ENCODE measurements at places on chromosomes 7 and 10.

GRCh38 chr10:131920693-131921092 is 19.9 kb downstream of the PPP2R2D start:
- DNase-seq: no peak

DNA sequence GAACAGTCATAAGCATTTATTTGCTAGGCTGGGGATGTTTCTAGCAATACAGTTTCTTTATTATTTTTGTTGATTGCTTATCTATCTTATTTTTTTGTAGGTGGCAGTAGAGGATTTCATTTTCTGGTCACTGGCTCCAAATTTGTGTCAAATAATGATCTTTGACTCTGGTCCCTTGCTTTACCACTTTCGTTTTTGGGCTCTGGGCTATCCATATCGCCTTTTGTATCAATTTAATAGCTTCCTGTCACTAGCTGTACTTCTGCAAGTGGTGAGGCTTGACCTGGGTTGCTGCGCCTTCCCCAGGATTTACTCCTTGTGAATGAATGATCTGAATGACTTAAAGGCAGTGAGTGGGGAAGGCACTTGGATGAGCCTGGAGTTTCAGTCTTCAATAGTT is 48.4 kb downstream of the MDFIC start:
- DNase-seq: no peak

DNA sequence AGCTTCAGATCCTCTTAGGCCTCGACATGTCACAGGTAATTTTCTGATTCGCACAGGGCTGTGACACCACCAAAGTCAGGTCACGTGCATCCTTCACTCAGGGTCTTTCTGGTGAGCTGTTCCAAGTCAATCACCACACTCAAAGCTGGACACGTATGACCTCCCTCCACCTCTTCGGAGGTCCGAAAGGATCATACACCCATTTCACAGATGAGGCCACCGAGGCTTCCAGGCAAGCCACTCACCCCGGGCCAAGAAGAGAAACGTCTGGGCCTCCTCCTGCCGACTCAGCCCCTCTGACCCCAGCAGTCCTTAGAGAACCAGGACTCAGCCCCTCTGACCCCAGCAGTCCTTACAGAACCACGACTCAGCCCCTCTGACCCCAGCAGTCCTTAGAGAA is 74.6 kb downstream of the FOXL3 start:
- DNase-seq: no peak

- no peak for DNase-seq
These were observed 59.8 kb downstream of the BTAF1 start for GRCh38 chr10:91983416-91983815.

GRCh38 chr10:75396631-75397495 is 4.7 kb downstream of the ZNF503 start:
- no peak for DNase-seq

- DNase-seq: no peak
These were observed 985.6 kb upstream of the LRRN3 start for GRCh38 chr7:110105307-110105706.

DNA sequence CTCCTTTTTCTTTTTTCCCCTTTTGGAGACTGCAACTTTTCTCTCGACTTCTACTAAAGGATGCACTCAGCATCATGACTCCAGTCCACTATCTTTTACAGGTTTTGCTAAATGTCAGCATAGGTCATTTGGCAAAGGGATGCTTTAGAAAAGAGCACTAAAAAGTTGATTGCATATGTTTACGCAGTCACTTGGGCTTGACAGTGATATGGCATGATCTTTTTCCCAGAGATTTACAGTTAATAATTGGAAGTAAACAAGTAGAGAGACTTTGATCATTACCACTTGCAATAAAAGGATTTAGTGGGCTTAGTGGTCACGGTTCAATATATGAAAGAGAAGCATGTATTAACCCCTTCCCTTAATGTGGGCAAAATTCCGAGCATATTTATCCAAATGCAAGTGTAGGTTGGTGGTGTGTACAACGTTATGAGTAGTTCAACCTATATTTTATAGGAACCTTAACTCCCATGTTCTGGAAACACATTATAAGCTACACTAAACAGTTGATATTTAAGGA is 1.8 kb downstream of the BMI1 start:
- no peak for DNase-seq

- DNase-seq: no peak
These were observed 23.6 kb upstream of the BMPR1A start for GRCh38 chr10:86732771-86733170.

DNA sequence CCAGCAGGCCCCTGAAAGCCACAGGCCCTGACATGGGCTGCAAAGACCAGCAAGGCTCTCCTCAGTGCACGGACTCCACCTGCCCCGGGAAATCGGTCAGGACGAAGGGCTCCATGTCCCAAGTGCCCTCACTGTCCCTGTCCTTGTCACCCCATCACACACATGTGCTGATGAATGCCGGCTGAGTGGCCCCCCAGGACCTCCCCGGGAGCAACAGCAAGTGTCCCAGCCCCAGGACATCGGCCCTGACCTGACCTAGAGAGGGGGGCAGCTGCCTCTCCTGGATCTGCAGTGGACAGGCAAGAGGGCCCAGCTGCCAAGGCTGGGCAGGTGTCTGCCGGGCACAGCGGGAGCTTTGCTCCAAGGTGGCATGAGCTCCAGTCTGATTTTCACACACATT is 49.8 kb downstream of the STK32C start:
- no peak for DNase-seq

DNA sequence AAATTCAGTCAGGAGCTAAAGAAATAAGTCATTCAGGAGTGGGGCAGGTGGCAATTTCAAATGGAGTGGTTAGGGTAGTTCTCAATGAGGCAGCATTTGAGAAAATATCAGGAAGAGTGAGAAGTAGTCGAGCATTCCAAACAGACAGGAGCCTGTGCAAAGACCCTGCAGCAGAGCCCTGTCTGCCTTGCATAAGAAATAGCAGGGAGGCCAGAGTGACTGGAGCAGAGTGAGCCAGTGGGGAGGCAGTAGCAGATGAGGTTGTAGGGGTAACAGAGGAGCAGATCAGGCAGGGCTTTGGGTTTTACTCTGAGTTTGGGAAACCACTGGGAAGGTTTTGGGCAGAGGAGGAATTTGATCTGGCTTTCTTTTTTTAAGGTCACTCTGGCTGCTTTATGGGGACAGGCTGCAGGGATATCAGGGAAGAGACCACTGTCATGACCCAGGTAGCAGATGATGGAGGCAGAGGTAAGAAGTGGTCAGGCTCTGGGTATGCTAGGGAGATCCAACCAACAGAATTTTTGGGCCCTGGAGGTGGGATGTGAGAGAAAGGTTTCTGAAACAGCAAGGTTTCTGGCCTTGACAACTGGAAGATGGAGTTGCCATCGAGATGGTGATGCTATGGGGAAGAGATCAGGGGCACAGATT is 1.3 kb upstream of the BLVRA start:
- DNase-seq: no peak

- DNase-seq: no peak
These were observed 479 bp upstream of the SEMA4G start for GRCh38 chr10:100968863-100969186.

DNA sequence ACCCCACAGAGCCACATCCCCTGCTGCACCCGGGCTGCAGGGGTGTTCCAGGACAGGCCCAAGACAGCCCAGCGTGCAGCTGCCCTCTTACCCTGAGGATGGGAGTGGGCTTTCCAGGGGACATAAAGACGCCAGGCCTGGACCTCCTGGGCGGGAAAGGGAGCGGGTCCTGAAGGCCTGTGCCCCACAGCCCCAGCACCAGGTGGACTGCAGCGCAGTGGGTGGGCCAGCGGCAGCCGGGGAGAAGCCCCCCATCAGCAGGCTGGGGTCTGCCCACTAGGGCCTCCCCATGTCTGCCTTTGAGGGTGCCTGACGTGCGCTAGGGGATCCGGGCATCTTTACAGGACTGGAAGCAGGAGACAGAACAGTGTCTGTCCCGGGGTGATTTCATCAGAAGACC is 22.6 kb upstream of the ZNF735 start:
- DNase-seq: no peak

DNA sequence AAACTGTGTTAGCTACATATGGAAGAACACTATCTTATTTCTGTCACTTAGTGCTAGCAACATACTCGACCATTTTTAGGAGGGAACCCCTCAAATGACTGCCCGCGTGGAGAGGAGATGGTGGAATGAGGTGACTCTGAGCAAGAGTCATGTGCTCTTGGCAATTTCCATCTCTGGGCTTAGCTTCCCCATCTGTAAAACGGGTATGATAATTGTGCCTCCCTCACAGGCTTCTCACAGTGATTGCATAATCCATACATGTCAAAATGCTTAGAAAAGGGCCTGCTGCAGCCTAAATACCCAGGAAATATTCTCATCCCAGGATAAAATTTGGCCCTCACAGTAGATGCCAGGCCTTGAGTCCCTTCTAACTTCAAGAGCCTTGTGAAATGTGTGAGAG is 86.6 kb downstream of the WDFY4 start:
- no peak for DNase-seq

- DNase-seq: peak; percentile 97
These were observed 9.3 kb downstream of the NOD1 start for GRCh38 chr7:30469303-30469702.

DNA sequence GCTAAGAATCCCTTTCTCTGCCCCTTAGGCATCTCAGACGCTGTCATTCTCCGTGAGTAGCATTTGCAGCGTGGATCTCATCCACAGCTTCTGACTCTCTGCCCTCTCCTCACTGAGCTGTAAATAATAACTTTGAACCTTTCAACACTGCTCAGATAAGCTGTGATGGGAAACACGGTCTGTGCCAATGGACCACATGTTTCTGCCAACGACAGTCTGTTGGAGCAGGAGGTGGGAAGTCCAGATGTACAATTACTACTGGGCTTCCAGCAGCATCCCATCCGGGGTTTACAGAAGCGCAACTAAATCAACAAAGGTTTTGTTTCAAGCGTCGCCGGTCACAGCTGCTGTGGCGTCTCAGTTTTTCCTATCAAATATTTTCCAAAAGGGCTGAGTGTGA is 1110.6 kb downstream of the TYW1 start:
- no peak for DNase-seq

- no peak for DNase-seq
These were observed 70.9 kb downstream of the MBL2 start for GRCh38 chr10:52701647-52702046.

DNA sequence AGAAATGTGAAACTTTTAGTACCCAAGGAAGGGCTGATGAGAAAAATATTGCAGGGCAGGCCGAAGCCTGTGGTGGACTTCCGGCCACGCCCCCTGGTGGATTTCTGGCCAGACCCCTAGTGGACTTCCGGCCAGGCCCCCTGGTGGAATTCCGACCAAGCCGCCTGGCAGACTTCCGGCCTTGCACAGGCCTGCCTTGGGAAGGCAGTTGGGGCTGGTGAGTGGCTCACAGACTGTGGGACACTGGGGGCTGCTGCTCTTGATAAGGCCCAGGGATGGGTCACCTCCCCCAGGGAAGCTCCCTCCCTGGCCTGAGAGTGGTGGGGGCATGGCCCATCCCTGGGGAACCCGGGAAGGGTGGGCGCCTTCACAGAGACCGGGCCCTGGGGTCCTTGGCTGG is 116.4 kb upstream of the MKI67 start:
- DNase-seq: no peak

GRCh38 chr7:82904871-82905270 is 257.8 kb downstream of the PCLO start:
- DNase-seq: no peak

DNA sequence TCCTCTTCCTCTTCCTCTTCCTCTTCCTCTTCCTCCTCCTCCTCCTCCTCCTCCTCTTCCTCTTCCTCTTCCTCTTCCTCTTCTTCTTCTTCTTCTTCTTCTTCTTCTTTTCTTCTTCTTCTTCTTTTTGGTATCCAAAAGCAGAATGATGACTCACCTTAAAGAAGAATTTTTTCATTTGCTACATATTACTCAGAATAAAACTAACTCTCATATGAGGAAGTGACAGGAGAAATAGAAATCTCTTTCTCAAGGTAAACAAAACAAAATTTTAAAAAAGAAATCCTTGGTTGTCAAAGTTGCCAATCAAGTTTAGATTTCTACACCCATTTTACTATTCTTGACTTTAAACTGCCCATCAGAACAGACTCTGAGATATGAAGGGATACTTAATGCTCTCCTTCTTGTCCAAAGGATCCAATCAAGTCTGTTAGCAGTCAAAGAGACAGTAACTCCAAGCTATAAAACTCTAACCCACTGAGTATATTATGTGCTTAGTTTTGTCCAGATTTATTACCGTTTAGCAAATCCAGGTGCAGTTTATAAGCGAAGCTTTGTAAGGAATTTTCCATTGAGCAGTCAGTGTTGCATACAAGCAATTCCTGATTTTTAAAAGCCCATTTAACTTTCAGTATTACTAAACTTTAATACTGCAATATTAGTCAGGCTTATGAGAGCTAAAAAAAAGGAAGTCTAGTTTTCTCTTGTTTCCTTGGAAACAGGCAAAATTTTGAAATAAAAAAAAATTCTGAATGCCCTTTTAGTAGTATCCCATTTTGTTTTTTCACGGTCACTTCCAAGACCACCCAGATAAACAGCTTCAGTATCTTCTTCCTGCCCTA is 43.1 kb upstream of the SNX13 start:
- no peak for DNase-seq

- no peak for DNase-seq
These were observed 672.0 kb upstream of the NRP1 start for GRCh38 chr10:34006471-34006870.

- no peak for DNase-seq
These were observed 72.1 kb downstream of the ARMC3 start for GRCh38 chr10:22999942-23000341.
